Stimulated activated CD8-positive, alpha-beta memory T cell treated with anti-CD3 and anti-CD28 coated beads, Interleukin-4, amount 100 ng/mL, for 1 hour (primary cell): ENCODE measurements at places on chromosomes 5 and 9.

GRCh38 chr9:125649315-125649714, 57.7 kb downstream of the MAPKAP1 start:
- no peak for DNase-seq

DNA sequence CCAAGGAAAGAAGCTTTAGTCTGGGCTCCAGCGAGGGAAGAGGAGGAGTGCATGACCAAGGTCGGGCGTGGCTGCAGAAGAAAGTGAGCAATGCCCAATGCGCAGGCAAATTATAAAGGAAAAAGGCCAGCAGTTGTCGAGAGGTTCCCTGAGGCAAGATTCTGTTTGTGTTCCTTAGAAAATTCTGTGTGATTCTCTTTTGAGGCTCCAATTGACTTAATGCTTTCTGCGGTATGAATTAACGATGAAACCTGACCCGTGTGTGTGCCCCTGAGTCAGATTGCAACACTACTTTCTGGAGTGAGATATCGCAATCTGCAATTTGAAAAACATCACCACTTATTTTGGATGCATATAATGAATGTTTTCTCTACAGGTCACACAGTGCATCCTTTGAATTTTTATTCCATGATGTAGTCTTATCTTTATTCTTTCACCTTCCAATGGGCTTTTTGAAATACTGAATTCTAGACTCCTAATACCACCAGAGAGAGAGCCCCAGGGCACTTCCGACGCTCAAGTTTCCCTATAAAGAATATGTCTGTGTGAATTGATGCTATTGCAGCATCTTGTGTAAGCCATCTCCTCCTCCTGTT, 117.9 kb upstream of the IL6ST start:
- no peak for DNase-seq

DNA sequence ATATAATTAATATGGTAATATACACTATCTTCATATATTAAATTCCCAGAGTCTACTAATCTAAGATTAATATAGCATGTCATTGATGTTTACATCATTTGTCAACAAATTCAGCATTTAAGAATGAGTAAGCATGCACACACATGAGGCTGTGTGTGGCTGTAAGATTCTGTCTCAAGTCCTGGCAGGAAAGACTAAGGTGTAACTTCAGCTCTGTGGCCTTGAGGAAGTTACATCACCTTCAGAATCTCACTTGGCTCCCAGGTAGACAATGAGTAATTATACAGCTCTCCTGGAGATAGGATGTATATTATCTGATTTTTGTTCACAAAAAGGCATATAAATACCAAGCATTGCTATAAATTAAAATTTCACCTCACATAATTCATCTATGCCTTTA, 119.4 kb upstream of the IQGAP2 start:
- DNase-seq, result no peak

DNA sequence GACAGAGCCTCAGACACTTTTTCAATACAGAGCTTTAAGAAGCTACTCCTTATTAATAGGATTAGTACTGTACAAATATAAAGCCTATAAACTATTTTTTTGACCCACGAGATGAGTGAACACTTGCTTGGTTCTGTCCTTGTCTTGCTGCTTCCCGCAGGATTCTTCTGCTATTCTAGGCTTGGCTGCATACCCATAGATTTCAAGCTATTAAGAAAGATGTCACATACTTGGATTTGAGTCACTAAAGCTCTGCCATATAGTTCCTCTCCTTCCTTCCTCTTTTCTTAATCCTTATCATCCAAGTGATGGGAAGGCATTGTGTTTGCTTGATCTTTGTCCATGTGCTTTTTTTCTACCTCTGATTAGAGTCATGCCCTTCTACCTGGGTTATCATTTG, 361.2 kb upstream of the TRPC7 start:
- no peak for DNase-seq

DNA sequence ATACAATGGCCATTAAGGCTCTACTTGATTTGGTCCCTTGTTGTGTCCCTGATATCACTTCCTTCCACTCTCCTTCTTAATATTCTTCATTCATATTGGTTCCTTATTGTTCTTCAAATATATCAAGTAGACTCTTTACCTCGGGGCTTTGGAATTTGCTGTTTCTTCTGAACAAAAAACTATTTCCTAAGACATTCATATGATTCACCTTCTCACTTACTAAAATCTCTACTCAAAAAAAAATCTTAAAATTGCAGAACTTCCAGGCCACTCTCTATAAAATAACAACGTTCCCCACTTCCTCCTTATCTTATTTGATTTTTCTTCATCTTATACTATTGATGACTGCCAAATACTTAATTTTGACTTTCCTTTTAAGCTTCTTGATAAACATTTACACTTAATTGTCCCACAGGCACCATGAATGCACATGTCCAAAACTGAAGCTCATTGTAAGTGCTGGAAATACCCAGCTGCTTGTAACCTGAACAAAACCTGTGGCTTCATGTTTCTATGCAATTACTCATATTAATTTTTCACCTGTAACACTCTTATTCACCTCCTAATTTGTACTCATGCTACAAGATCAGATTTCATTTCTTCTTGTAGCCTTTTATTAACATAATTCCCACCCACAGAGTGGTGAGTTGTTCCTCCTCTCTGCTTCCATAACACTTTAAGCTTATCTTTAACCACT, 58.4 kb upstream of the NUDT12 start:
- DNase-seq, result no peak

GRCh38 chr5:2180456-2180855, 297.7 kb upstream of the IRX4 start:
- DNase-seq, result no peak

GRCh38 chr9:31740705-31741104, 643.7 kb upstream of the ACO1 start:
- no peak for DNase-seq

GRCh38 chr5:40401284-40402006, 278.3 kb upstream of the PTGER4 start:
- no peak for DNase-seq
